ENCODE measurements at places on chromosomes 11 and 22.

DNA sequence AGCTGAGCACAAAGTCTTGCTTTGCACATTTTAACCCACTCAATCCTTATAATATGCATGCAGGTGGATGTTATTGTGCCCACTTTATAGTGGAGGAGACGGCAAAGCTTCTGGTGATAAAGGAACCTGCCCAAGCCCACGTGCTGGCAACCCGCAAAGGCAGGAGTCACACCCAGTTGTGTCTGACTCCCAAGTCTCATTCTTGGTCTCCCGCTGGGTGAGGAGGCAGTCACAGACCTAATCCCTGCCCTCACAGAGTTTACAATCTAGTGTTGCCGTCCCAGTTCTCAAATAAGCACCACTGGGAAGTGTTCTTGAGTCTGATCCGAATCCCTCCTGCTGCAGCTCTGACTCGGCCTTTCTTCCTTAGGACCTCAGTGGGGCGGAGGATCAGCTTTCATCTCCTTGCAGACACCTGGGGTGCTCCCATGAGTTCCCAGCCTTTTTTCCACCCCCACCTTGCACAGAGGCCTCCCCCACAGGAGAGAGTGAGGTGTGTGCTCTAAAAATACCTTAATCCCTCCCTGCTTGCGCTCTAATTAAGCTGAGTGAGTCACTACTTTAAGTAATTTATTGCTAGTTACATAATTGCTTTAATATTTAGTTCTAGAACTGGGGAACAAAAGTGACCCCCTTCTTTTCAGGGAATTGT lies 15.1 kb downstream of the PDE2A start:
- DNase-seq, result no peak

DNA sequence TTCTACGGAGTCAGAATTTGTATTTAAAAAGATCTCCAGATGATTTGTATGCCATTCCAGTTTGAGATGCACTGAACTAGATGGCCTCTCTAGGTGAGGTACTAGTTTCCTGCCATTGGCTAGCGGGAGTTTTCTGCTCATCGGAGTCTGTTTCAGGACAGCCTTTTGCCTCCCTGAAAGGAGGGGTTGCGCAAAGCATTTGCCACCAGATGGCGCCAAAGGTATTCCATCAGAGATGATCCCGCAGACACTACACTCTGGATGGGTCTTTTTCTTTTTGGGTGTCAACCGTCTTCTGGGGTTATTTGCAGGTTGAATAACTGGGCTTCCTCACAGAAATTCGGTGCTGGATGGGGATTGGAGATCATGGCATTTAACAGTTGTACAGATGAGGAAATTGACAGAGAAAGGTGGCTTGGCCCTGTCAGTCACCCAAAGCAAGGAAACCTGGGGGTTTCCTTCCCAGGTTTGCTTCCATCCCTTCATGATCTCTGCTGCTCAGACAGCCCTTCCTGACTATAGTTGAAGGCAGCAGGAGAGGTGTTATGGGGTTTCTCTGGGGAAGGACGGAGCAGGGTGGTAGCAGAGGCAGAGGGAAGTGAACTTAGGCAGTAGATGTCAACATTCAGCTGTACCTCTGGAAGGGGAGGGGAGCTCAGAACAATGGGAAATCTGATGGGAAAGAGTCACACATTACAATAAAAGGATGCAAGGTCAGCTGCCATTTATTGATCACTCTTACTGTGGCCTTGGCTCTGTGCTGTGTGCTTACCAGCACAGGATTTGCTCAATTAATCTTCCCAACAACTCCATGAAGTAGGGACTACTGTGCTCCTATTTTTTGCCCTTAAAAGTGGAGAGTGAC lies 81.6 kb downstream of the CCDC81 start:
- DNase-seq, result peak; percentile 88

DNA sequence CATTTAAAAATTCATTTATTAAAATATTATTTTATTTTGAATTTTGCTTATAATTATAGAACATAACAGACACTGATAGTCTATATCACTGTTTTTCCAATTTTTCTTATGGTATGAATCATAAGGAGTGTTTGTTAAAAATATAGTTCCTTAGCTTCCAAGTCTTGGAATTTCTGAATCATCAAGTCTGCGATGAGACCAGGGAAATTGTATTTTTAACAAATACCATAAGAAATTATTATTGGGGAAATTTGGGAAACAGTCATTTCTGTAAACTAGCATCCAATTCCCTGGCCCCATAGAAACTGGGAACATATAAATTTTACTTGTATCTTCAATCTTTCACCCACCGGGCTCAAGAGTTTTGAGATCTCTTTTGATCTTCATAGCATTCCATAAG lies 38.0 kb upstream of the PICALM start:
- no peak for DNase-seq

- DNase-seq, result no peak
These were observed 127.1 kb upstream of the ANO3 start for GRCh38 chr11:26204839-26205238.

- no peak for DNase-seq
These were observed 168.8 kb upstream of the ISX start for GRCh38 chr22:34897126-34897525.

GRCh38 chr11:31940371-31941037 lies 129.4 kb upstream of the PAX6 start:
- no peak for DNase-seq

DNA sequence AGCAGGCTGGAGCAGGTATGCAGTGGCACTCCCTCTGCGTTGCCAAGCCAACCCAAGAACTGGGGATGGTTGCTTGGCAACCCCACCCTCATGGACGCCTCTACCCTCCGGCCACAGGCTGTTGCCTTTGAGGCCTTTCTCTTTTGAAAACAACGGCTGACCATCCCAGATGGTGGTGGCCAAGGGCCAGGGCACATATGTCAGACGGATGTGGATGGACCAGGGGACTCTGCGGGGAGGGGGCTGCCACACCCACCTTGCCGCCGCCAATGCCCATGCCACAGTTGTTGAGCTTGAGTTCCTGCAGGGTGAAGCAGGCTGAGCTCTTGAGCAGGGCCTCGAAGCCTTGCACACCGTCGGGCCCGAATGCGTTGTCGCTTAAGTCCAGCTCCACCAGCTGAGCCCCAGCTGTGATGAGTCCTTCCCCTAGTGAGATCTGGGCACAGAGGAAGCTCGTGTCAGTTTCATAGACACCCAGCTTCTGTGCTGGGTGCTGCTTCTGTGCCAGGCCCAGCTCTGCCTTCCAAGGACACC lies 21.5 kb downstream of the RANGAP1 start:
- no peak for DNase-seq

DNA sequence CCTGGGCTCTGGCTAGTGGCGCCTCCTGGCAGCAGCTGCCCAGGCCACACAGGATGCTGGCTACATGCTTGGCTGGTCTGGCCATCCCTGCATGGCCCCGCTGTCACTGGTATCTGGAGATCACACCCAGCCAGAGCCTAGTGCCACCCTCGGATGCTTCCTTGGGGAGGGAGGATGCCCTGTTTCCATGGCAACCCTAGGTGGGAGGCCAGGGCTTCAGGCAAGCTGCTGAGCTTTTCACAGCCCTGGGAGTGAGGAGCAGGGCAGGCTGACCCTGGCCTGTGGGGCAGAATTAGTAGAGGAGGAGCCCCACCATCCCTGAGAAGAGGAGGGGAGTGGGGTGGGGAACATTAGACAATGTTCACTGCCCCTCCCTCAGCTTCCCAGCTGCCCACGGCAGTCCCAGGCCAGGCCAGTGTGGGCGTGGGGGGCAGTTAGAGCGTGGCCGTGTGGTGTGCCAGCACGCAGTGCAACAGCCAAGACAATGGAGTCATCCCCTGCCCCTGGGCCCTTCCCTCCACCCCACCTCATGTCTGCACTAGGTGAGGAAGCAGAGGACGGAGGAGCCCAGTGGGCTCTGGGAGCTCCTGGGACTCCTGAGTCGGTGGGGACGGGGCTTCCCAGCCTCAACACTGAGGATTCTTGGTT lies 50.4 kb downstream of the PARVB start:
- no peak for DNase-seq

GRCh38 chr11:81897639-81898038 lies 836.0 kb downstream of the FAM181B start:
- no peak for DNase-seq

DNA sequence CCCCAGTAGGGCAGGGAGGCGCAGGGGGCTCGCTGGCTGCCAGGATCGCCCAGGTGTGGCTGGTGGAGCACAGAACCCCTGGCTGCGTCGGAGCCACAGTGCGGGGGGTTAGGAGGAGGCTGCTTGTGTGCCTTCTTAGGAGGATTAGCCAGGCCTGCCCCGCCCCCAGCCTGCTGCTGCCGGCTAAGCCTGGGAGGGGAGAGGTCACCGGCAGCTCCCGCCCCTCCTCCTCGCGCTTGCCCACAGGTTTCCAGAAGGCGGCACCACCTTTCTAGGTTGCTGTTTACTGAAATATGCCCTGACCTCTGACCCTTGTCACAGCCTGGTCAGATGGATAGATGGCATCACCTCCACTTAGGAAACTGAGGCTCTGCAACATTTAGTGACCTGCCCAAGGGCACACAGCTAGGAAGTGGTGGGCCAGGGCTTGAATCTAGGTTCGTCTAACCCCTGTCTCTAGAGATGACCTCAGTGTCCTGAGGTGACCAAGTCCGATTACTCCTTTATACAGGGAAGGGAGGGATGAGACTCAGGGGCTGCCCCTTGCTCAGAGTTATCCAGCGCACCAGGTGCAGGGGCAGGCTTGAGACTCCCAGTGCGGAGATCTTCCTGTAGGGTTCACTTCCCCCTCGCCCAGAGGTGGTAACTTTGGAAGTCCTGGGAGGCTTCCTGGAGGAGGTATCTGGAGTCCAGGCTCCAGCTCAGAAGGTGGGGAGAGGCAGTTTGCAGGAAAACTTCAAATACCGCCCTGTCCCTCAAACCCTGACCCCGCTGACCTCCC lies 44.0 kb downstream of the MYO7A start:
- no peak for DNase-seq

DNA sequence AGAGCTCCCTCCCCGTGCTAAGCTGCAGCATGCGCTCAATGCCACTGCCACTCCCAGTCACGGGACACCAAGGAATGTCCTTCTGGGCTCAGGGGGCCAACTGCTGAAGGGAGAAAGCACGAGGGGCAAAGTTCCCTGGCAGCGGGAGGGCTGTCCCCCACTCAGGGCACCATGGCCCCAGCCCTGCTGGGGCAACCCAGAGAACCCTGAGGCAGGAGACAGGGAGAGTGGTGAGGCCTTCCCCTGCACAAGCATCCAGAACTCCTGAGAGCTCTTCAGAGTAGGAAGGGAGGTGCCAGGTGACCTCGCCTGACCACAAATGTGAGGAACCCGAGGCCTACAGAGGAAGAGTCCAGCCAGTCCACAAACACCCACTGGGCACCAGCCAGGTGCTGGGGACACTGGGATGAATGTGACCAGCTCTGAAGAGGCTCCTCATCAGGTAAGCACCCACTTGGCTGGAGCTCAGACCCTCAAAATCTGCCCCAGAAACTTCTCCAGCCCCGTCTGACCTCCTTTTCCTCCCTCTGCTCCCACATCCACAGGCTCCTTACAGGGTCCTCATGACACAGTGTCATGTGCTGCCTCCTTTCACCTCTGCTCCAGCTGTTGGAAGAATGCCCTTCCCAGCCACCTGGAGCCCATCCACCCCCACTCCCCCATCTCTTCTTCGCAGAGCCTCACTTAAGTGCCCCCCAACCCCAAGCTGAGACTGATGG lies 15.6 kb downstream of the GDPD5 start:
- DNase-seq, result no peak

DNA sequence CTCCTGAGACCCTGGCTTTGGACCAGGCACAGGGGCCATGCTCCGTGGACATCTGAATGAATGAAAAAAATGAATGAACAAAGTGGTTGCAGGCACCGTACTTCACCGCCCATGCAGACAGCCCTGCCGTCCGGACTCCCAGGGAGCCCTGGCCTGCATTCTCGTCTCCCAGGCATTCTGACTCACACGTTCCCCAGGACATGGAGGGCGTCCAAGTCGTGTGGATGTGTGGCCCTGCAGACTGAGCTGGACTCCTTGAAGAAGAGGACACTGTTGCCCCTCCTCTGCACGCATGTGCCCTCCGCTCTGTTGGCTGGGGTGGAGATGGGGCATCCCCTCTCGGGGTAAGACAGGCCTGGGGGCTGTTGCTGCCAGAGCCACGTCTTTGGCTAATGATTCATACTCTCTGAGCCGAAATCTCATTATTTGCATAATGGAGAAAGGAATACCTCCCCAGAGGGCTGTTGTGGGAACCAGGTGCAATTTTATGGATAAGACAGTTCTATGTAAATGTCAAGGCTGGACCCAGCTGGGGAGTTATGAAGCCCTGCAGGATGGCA lies 49.7 kb downstream of the RTL6 start:
- no peak for DNase-seq

- DNase-seq, result peak; percentile 65
These were observed 8.5 kb upstream of the CCDC89 start for GRCh38 chr11:85694385-85694980.

DNA sequence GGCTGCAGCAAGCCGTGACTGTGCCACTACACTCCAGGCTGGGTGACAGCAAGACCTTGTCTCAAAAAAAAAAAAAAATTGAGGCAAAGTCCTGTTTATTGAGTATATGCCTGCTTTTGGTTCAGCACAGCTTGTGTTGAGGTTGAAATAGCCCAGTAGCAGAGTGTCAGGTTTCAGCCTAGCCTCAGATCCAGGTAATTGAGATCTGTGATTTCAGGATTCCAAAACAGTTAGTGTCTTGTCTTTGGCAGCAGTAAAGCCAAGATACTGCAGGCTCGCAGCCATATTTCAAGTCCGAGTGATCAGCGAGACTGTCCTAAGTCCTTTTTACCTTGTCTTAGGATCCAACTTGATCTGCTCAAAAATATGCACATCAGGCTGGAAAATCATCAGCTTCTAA lies 27.0 kb downstream of the CUL5 start:
- no peak for DNase-seq

GRCh38 chr22:48551716-48552268 lies 1275.9 kb downstream of the BRD1 start:
- no peak for DNase-seq

GRCh38 chr11:121929581-121929980 lies 186.4 kb downstream of the BLID start:
- DNase-seq, result no peak

GRCh38 chr22:37929390-37929789 lies 23.3 kb downstream of the MICALL1 start:
- no peak for DNase-seq

GRCh38 chr11:116732271-116733042 lies 40.3 kb downstream of the BUD13 start:
- DNase-seq, result peak; percentile 82

DNA sequence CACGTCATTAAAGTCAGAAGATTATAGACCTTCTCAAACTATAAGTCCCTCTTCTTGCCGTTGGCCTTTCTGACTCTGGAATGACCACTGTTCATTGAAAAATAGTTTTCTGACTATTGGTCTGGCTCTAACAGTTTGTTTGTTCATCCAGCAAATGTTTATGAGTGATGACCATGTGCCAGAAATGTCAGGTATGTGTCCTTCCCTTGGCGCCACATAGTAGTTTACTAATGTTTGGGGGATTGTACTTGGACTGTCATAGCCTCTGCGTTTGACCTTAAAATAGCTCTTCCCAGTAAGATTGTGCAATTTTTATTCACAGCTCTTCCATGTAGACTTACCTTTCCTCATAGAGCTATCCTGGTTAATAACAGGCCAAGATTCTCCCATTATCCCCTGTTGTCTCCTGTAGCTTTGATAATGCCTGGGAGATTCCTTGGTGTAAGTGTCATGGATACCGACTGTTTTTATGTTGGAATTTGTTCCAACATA lies 13.7 kb downstream of the MCAM start:
- DNase-seq, result no peak

GRCh38 chr11:3375552-3375951 lies 3.4 kb downstream of the ZNF195 start:
- DNase-seq, result no peak

- DNase-seq, result no peak
These were observed 75.9 kb upstream of the NUP50 start for GRCh38 chr22:45087802-45088201.

Data from T47D (cell line).